ENCODE measurements at places on chromosomes 4 and X. TPM values are rescaled to one million over a fixed set of nuclear protein-coding genes. Genes with fewer than 3 reads are reported as not detected.

- H3K36me3 ChIP-seq = no peaks in the 10 kb centered on the region
- no peak overlapping the region for H3K27ac ChIP-seq
- H3K4me3 ChIP-seq = no peak overlapping the region
- no peaks in the 10 kb centered on the region for H3K4me1 ChIP-seq
- peak; percentile 74 for DNase-seq
- H3K27me3 ChIP-seq = no peaks in the 10 kb centered on the region
Measured at GRCh38 chr4:25144870-25145481, 15.3 kb downstream of the SEPSECS start.

DNA sequence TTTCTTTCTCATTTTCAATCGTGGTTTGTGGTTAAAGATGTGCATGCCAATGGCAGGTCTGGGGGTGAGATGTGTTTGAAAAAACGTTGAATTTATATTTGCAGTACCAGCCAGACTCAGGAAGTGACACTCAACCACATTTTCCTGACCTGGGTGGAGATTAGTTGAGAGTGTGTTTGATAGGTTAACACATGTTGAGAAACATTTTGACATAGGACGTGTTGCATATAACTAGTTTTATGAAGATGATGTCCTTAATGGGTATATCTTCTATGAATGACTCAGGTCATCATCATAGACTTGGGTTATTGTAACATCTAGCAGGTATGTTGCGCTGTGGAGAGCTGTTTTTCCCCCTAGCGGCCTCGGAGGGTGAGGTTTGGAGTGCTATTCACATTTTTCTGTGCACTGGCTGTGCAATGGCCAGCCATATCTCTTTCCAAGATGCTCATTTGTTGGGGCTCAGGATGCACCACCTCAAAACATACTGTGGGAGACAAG lies 21.7 kb upstream of the CD38 start:
- H3K27me3 ChIP-seq = no peaks in the 10 kb centered on the region
- H3K4me1 ChIP-seq = no peaks in the 10 kb centered on the region
- H3K36me3 ChIP-seq = no peaks in the 10 kb centered on the region
- DNase-seq = peak; percentile 72

DNA sequence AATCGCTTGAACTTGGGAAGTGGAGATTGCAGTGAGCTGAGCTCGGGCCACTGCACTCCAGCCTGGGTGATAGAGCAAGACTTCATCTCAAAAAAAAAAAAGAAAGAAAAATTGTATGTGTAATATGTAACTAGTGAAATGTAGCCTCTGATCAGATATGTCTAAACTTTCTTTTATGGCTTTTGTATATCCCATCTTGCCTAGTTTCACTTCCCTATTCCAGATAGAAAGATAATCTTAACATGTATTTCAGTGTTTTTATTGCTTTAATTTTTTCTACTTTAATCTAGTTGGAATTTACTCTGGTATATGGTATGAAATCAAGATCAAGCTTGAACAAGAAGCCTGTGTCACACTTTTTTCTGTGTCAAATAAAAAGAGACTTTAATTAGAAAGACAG lies 1.9 kb upstream of the ZNF41 start:
- H3K27ac ChIP-seq = no peak overlapping the region
- no peaks in the 10 kb centered on the region for H3K36me3 ChIP-seq
- no peaks in the 10 kb centered on the region for H3K27me3 ChIP-seq
- peaks cover 27% of the 10 kb centered on the region for H3K4me1 ChIP-seq
- no peak overlapping the region for H3K4me3 ChIP-seq

DNA sequence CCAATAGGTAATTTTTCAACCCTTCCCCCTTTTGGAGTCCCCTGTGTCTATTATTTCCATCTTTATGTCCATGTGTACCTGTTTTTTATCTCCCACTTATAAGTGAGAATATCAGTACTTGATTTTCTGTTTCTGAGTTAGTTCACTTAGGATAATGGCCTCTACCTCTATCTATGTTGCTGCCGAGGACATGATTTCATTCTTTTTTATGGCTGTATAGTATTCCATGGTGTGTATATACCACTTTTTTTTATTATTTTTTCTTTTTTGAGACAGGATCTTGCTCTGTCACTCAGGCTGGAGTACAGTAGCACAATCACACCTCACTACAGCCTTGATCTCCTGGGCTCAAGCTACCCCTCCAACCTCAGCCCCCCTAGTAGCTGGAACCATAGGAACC lies 47.6 kb downstream of the FUNDC1 start:
- no peak for DNase-seq
- no peaks in the 10 kb centered on the region for H3K36me3 ChIP-seq
- H3K4me1 ChIP-seq = no peaks in the 10 kb centered on the region
- H3K4me3 ChIP-seq = no peak overlapping the region
- H3K27me3 ChIP-seq = no peaks in the 10 kb centered on the region

- H3K36me3 ChIP-seq = no peaks in the 10 kb centered on the region
- no peaks in the 10 kb centered on the region for H3K4me1 ChIP-seq
- H3K27ac ChIP-seq = no peak overlapping the region
- no peak overlapping the region for H3K4me3 ChIP-seq
Measured at GRCh38 chr4:1492142-1492457, 85.9 kb upstream of the NKX1-1 start.

DNA sequence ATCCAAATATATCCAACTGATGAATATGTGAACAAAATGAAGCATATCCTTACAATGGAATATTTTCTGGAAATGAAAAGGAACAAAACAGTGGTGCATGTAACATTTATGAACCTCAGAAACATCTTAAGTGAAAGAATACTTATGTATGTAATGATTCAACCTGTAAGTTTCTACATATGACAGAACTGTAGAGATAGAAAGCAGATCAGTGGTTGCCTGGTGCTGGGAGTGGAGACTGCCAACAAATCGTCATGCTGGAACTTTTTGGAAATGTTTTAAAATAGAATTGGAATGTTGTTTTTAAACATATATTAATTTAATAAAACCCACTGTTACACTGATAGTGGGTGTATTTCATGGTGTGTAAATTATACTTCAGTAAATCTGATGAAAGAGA lies 667.5 kb downstream of the RAPGEF2 start:
- no peaks in the 10 kb centered on the region for H3K4me1 ChIP-seq
- no peak for DNase-seq
- H3K27me3 ChIP-seq = no peaks in the 10 kb centered on the region
- no peak overlapping the region for H3K27ac ChIP-seq
- no peaks in the 10 kb centered on the region for H3K36me3 ChIP-seq

DNA sequence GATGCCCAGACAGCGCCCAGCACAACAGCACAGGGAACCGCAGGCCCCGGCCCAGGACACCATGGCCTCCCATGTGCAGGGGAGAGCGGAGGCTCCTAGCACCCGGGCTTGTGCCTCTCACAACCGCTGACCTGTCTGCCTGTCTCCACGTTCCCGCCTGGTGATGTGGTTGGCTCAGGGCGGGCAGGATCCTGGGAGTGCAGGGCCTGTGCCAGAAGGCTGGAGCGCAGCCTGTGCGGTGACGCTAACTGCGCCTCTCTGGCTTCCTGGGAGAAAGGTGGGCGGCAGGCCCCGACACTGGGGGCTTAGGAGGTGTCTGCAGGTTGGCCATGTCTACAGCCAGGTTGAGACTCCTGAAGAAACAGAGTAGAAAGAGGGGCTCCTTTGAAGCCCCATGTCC lies 48.7 kb downstream of the CPZ start:
- no peaks in the 10 kb centered on the region for H3K27me3 ChIP-seq
- H3K27ac ChIP-seq = no peak overlapping the region
- no peaks in the 10 kb centered on the region for H3K4me1 ChIP-seq
- H3K4me3 ChIP-seq = no peak overlapping the region

GRCh38 chr4:119937746-119938145 lies 128.9 kb downstream of the MAD2L1 start:
- no peak overlapping the region for H3K4me3 ChIP-seq
- H3K27me3 ChIP-seq = no peaks in the 10 kb centered on the region
- H3K27ac ChIP-seq = no peak overlapping the region
- H3K36me3 ChIP-seq = no peaks in the 10 kb centered on the region
- H3K4me1 ChIP-seq = no peaks in the 10 kb centered on the region

- DNase-seq = no peak
- H3K27ac ChIP-seq = no peak overlapping the region
- H3K36me3 ChIP-seq = no peaks in the 10 kb centered on the region
- no peak overlapping the region for H3K4me3 ChIP-seq
Measured at GRCh38 chr4:48491514-48492176, 1.6 kb downstream of the ZAR1 start.

DNA sequence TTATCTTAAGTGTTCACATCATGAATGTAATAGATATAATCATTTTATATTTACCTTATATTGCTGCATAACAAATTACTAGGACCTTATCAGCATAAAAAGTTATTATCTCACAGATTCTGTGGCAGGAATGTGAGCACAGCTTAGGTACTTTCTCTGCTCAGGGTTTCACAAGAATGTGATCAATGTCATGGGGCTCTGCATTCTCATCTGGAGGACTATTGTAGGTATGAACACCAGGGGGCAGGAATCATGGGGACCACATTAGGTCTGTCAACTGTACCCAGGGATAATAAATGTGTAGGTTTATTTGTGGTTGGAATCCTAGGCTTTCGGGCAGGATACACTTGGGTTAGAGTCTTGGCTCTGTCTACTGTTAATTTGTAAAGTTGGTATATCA lies 519.2 kb downstream of the ARAP2 start:
- H3K36me3 ChIP-seq = no peaks in the 10 kb centered on the region
- no peak overlapping the region for H3K27ac ChIP-seq
- H3K4me3 ChIP-seq = no peak overlapping the region
- H3K27me3 ChIP-seq = no peaks in the 10 kb centered on the region

GRCh38 chr4:26964512-26964911 lies 103.9 kb downstream of the STIM2 start:
- H3K36me3 ChIP-seq = peaks cover 8% of the 10 kb centered on the region
- peak overlapping the region; percentile 16 for H3K27ac ChIP-seq
- H3K4me1 ChIP-seq = peaks cover 33% of the 10 kb centered on the region
- no peak for DNase-seq

DNA sequence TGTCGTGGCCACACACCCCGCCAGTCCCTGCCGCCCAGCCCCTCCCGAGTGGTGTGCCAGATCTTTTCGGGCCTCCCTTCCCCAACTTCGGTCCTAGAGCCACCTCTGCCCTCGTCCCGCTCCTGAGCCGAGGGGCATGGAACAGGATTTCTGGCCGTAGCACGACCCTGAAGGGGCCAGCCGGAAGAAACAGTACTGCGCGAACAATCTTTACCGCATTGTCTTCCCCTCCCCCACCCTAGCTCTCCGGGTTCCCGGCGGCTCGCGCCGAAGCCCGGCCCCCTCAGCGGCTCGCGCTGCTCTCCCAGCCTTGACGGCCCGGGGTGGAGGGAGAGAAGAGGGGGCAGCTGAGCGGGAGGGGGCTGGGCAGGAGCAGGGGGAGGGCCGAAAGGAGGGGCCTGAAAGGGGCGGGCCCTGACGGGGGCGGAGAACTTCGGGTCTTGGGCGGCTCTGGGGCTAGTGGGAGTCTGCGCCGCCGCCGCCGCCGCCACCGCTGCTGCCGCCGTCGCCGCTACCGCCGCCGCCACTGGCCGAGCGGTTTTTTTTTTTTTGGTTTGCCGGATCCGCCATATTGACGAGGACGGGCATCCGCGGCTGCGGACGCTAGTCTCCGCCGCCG lies at the start of gene USP9X:
Gene USP9X (plus strand): TSS at position 553 of the 619 bp plus-strand sequence. CDS start 38,184 bp downstream, outside the sequence.
- peak within 1 kb of the TSS; percentile 92 for H3K27ac ChIP-seq
- H3K4me3 ChIP-seq = peak within 1 kb of the TSS; percentile 79
- H3K27me3 ChIP-seq = 0 out of 2 replicates have a peak, but pooled peaks cover 2% of the 10 kb centered on the region
- H3K4me1 ChIP-seq = peaks cover 49% of the 10 kb centered on the region
- peaks cover 17% of the 10 kb centered on the region for H3K36me3 ChIP-seq

DNA sequence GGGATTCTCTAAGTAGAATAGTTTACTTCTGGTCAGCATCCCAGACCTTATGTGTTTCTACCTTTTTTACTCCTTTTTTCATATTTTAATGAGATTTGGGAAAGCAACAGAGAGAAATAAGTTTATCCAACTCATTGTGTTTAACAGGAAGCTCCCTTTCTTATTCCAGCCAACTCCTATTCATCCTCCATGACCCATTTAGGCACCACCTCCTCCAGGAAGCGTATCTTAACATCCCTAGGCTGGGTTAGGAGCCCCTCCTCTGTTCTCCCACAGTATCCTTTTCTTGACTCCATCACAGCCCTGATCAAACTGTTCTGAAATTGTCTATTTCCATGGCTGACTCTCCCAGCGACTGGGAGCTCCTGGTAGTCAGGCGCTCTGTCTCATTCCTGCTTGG lies 18.8 kb upstream of the IQSEC2 start:
- no peak for DNase-seq
- H3K27ac ChIP-seq = no peak overlapping the region
- no peaks in the 10 kb centered on the region for H3K36me3 ChIP-seq
- H3K4me1 ChIP-seq = no peaks in the 10 kb centered on the region

GRCh38 chr4:169649545-169650226 lies 29.3 kb downstream of the CLCN3 start:
- H3K27ac ChIP-seq = no peak overlapping the region
- no peak for DNase-seq
- H3K4me3 ChIP-seq = no peak overlapping the region
- peaks cover 12% of the 10 kb centered on the region for H3K36me3 ChIP-seq

DNA sequence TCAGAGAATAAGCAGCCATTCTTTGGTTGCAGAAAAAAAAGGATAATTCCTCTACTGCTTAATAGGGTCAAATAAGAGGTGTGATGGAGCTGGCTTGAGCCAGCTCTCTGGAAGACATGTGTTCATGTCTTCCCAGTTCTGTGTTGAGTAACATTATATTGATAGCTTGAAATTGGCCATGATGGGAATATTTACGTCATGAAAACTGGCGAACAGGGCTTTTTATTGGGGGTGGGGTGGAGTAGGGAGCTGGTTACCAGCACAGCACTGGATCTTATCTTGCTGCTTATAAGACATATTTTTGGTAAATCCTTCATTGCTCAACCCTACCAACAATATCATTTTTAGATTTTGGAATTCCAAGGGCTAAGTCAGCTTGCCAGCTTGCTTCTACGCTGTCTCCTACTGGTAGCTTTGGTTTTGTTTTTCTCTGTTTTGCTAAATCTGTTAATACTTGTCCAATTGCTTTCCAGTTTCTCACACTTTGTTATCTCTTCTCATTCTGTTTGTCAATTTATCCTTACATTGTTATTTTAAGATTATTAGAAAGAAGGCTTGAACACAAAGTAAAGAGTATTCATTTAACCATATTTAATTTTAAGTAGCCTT lies 25.3 kb upstream of the GBA3 start:
- no peak overlapping the region for H3K4me3 ChIP-seq
- no peaks in the 10 kb centered on the region for H3K4me1 ChIP-seq
- no peak for DNase-seq
- no peak overlapping the region for H3K27ac ChIP-seq

GRCh38 chr4:85210353-85210752 lies 243.9 kb upstream of the WDFY3 start:
- no peak overlapping the region for H3K4me3 ChIP-seq
- H3K27ac ChIP-seq = no peak overlapping the region
- no peaks in the 10 kb centered on the region for H3K4me1 ChIP-seq
- no peaks in the 10 kb centered on the region for H3K27me3 ChIP-seq

GRCh38 chrX:65522739-65523372 lies 11.7 kb downstream of the LAS1L start:
- H3K4me3 ChIP-seq = no peak overlapping the region
- no peaks in the 10 kb centered on the region for H3K4me1 ChIP-seq
- no peak overlapping the region for H3K27ac ChIP-seq
- no peaks in the 10 kb centered on the region for H3K27me3 ChIP-seq
- no peaks in the 10 kb centered on the region for H3K36me3 ChIP-seq

GRCh38 chr4:101921370-101921769 lies 130.8 kb downstream of the BANK1 start:
- no peak overlapping the region for H3K4me3 ChIP-seq
- H3K27ac ChIP-seq = no peak overlapping the region
- no peaks in the 10 kb centered on the region for H3K27me3 ChIP-seq
- peaks cover 5% of the 10 kb centered on the region for H3K36me3 ChIP-seq

Gene FAM9C
- total RNA-seq = not detected

Gene DGAT2L6
- not detected for total RNA-seq

Gene ATP1B4
- not detected for total RNA-seq

Gene ABCD1
- 1.9 TPM for total RNA-seq

Gene SAGE1
- total RNA-seq = not detected

Gene RBMXL3
- not detected for total RNA-seq

Gene BANK1
- 52.6 TPM for total RNA-seq

Gene CTAG1A
- not detected for total RNA-seq

Data from Karpas-422 (cell line).